ENCODE measurements at places on chromosomes 4 and X.

GRCh38 chr4:115780835-115781234 is 667.4 kb upstream of the NDST4 start:
- no peak for DNase-seq

- no peak for DNase-seq
These were observed 1480.3 kb downstream of the C4orf33 start for GRCh38 chr4:130576218-130576617.

DNA sequence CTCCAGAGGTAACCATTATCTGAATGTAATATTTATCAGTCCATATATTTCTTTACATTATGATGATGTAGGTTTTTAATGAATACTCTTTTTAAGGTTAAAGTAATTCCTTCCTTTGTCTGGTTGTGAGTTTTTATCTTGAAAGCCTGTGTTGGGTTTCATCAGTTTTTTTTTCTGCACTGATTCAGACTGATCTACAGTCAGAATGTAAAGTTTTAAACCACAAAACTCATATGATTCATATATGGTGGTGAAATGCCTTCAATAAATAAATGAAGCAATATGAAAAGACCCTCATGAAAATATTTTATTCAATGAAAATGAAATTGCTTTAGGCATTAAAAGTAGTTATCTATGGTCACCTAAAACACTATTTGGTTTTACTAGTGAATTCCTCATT is 47.1 kb downstream of the SORBS2 start:
- DNase-seq: no peak

DNA sequence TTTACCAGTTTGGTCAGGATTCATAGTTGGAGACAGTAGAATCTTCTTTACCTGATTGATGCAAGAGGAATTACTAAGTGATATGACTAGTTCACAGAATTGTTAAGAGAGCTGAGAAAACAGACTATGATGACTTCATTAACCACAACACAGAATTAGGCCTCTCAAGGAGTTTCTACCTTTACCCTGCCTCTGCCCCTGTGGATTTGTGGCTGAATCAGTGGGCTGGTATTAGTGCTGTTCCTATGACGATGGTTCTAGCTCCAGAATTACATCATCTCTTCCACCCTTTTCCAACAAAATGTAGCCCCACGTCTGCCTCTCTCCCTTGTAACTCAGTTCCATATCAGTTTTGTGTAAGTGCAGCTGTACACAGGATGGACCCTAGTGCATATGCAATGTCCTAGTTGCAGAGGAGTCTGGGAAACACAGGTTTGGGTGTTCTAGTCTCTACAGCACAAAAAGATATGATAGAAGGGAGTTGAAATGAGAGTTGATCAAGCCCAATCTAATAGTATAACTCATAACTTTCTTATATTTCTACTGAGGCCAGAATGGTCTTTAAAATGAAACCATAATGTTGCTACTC is 99.3 kb downstream of the ANXA5 start:
- no peak for DNase-seq

DNA sequence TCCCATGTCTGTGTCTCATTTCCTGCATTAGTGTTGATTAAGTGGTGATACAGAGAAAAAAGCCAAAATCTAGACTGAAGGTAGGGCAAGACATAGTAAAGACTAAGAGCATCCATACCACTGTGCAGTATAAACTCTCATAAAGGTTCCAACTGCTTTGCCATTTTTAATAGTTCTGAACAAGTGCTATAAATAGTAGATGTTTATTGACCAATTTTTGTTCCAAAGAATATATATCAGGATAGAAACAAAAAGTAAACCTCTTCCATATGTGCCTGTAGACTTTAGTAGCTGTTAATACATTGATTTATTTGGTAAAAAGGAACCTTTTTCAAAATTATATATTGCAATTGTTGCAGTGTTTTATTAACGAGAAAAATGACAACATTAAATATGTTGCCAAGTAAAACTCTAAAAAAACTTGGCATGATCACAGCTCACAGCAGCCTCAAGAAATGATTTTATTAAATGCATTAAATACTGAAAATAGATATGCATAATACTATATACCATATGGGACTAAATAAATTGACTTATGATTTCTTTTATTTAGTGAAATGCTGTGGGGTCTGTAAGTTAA is 22.3 kb upstream of the AASDH start:
- DNase-seq: no peak

DNA sequence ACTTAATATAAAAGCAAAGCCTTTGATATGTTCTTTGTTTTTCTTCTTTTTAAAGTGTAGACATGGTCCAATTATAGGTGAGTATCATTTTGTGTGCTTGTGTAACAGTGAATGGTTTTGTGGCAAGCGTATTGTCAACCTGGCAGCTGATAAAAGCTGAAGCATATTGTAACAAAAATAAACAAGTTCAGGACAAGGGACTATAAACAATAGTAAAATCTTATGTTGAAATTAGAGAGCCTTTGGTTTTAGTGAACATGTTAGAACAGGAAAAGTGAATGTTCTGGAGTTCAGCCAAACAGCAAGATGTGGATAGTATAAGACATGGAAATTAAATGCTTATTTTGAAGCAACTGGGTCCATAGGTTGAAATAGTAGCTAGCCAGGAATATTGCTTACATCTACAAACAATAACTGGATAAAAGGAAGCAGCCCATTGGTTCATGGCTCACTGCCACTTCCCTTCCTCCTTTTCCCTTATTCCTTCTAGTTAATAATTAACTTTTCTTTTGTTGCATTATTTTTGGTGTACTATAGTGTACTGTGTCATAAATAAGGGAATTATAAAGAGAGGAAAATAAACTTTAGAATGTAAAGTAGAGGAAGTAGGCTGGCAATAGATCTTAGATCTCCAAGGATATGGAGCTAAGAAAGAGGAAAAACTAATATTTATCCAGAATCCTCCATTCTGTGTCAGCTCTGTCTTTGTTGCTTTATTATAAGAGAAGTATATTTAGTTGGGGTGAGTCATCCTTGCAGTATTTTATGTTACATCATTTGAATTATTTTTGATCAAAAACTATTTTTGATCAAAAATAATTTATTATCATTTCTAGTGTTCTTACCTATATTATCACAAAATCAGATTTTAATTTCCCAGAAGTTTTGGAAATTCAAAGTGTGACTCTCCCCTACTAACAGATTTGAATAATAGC is 65.6 kb downstream of the MRPL1 start:
- no peak for DNase-seq

- DNase-seq: no peak
These were observed 195.2 kb upstream of the STK26 start for GRCh38 chrX:131827935-131828334.

DNA sequence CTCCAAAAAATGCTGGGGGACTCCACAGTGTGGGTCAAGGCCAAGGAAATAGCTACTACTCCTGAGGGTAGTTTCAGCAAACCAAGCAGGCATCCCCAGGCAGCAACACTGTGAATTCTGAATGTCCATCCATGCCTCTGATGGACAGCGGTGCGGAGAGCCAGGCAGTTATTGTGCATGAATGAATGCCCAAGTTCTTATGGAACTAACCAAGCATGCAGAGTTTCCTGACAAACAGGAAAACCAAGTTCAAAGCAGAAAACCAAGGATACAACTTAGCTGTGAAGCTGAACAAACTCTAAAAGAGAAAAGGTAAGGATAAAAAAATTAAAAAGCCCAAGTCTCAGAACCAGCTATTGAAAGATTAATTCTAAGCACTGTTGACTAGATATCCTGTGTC is 642.6 kb upstream of the HS3ST1 start:
- no peak for DNase-seq

DNA sequence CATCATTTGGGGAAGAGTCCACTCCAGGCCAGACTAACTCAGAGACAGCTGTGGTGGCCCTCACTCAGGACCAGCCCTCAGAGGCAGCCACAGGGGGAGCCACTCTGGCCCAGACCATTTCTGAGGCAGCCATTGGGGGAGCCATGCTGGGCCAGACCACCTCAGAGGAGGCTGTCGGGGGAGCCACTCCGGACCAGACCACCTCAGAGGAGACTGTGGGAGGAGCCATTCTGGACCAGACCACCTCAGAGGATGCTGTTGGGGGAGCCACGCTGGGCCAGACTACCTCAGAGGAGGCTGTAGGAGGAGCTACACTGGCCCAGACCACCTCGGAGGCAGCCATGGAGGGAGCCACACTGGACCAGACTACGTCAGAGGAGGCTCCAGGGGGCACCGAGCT is 3.3 kb upstream of the ERAS start:
- no peak for DNase-seq

DNA sequence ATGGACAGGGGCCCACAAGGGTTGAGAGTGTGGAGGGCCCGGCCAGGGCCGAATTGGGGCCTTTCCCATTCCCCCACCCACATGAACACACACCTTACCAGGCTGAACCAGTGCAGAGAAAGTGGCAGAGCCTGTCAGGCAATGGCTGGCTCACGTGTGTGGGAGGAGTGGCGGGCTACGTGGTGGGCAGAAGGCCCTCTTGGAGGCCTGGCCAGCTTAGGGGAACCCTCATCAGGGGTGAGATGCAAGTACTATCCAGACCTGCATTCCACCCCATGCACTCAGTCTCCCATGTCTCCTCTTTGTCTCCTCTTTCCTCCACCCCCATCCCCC is 965 bp downstream of the TCEAL4 start:
- DNase-seq: no peak

DNA sequence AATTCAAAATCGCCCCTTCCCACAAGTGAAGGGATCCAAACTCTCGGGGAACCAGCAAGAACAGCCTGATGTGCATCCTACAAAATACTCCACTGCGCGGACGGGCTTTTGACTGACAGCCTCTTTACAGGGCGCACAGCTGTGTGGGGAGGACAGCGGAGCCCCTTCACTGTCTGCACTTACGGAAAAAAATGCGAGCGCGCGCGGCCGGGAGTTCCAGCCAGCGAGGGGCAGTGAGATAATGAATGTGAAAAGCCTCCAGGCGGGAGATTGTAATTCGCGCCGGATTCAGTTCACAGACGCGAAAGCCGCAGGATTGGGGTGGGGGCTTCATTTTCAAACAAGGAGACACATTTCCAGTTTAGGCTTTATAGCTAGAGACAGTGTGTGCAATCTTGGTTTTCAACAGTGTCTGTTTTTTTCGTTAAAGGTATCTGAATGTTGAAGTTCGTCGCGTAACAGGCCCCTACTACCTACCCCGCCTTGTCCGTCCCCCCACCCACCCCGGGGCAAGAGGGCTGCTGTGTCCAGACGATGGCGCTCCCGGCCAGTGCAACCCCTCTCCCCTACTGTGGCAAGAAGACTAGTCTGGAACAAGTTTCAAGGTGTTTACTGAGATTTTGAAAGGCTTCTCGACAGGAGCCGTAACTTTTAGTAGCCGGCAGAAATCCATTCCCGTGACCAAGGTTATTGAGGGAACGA is 1.7 kb upstream of the GPR50 start:
- no peak for DNase-seq

DNA sequence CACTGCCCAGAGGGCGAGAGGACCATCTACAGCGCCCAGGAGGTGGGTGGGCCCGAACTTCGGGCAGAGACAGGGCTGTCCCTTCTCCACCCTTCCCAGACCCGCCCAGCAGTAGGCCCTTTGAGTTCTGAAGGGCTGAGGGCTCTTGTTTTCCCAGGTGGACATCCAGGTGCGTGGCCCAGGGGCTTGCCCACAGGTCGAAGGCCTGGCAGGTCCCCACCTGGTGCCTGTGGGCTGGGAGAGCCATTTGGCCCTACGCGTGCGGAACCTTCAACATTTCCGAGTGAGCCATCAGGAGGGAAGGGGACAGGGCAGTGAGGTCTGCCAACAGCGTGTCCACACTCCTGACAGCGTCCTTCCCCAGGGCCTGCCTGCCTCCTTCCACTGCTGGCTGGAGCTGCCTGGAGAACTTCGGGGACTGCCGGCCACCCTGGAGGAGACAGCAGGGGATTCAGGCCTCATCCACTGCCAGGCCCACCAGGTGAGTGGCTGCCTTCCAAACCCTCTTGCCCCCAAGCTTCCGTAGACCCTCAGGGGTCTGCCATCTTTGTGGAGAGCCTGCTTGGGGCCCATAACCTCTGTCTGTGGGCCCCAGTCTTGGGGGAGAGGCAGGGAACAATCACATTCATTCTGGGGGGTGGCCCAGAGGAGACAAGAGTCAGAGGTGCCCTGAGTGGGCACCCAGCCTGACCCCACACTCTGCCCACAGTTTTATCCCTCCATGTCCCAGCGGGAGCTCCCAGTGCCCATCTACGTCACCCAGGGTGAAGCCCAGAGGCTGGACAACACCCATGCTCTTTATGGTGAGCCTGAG is 6.8 kb downstream of the PLXNB3 start:
- DNase-seq: no peak

GRCh38 chrX:39528161-39528916 is 569.4 kb downstream of the BCOR start:
- DNase-seq: no peak

DNA sequence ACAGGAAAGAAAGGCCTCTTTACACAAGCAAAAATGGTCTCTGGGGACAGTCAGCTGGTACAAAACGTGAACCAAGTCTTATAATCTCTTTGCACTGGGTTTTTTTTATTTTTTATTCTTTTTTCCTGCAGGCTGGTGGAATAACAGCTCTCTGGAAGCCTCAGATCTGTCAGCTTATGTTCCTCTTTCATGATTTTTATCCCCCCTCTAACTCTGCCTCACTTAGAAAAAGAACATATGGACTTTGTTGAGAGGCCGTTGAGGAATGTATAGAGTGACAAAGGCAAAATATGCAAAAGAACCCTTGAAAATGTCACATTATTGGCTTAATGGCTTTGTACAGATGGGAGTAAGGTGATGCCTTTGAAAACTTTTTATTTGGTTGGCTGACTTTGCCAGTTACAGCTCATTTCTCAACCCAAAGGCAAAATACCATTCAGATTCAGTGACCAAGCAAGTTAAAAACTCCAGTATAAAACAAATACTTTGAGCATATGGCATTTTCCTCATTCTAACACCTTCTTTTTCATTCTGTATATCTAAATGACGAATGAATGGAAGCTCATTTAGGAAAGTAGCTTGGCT is 111.1 kb downstream of the RNF150 start:
- DNase-seq: no peak

DNA sequence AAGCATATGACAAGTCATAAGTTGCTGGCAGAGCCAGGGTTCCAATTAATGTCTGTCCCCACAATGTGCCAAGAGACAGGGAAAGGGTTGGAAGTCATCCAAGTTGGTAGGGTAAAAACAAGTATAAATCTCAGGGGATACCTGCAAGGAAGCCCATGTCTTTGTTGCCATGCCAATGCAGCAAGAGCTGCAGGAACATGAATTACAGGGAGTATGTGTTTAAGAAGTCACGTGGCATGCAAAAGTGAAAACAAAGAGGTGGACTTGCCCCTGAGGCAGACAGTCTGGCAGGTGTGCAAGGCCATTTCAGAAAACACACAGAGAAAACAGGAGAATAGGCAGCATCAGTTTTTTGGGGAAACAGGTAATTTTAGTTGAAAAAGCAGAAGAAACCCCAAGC is 29.4 kb downstream of the C4orf51 start:
- no peak for DNase-seq

DNA sequence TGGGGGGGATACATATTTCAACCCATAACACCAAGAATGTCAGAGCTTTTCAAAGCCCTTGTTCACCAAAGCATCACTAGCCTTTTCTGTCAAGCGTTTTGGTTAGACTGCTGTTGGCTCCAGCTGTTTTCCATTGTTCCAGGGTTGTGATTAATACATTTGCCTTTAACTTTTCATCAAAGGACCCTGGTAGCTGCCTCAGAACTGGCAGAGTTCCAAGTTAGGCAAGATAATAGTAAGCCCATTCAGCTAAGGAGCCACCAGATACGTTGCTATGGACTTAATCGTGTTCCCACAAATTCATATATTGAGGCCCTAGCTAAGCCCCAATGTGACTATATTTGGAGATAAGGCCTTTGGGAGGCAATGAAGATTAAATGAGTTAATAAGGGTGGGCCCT is 37.1 kb downstream of the ENOPH1 start:
- DNase-seq: no peak

All from activated CD4-positive, CD25-positive, alpha-beta regulatory T cell treated with anti-CD3 and anti-CD28 coated beads, Interleukin-2, amount 50 U/mL, for 72 hours (primary cell).